ENCODE measurements at places on chromosomes 6 and 20.

- DNase-seq, result no peak
Observed at GRCh38 chr20:6735942-6736845, 31.3 kb upstream of the BMP2 start.

- peak; percentile 73 for DNase-seq
Observed at GRCh38 chr6:26103770-26104456, 16.7 kb downstream of the HFE start.

DNA sequence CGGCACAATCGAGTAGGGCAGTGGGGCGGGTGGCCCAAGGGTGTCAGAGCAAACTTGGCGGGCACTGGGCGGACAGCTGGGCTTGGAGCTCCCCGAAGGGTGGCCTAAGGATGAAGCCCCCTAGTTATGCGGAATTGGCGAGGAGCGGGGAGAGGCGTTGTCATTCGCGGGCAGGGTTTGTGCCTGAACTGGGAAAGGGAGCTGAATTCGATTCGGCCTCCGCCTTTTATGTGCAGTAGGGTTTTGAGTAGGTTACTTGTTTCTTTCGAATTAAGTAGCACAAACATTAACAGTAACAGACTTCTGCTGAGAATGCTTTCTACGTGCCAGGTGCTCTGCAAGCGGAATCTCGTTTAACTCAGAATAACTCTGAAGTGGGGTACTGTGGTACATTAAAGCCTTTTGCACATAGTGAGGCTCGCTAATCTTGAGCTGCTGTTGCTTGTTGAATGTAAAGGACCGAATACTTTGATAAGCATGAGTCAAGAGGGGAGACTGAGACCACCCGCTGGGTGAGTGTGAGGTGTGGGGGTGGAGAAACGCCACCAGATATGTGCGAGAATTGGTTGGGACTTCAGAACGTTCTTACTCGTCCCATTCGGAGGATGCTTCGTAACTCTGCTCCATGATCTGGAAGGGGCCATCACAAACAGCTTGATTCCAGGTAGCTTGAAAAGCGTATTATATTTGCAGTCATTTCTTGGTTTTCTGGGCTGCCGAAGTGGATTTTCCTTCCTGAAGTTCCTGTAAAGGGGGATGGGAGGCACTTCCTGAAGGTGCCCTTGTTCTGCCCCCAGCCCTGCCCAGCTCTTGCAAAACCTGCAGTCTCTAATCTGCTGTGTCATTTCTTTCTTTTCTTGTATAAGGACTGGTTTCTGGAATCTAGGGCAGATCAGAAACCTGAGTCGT is 833 bp downstream of the RAB5IF start:
- no peak for DNase-seq

DNA sequence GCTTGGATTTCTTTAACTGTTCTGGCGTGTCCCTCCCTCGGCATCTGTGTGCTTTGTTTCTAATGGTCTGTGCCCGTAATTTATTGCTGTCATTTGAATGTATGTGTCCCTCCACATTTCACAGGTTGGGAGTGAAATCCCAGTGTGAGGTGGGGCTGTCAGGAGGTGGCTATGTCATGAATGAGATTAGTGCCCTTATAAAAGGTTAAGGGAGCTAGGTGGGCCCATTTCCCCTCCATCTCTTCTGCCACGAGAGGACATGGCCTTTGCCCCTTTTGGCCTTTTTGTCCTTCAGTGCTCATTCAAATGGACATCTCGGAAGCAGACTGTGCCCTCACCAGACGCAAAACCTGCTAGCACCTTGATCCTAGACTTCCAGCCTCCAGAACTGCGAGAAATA is 96.3 kb downstream of the LAMP5 start:
- no peak for DNase-seq
